Progenitor cell of endocrine pancreas (in vitro differentiated cells): ENCODE measurements at places on chromosomes 7 and 10. TPM values are rescaled to one million over a fixed set of nuclear protein-coding genes. Genes with fewer than 3 reads are reported as not detected.

- H3K27me3 ChIP-seq = peaks cover 21% of the 10 kb centered on the region
- H3K36me3 ChIP-seq = no peaks in the 10 kb centered on the region
- peak overlapping the region; percentile 96 for H3K27ac ChIP-seq
- DNase-seq = no peak
- peaks cover 26% of the 10 kb centered on the region for H3K4me1 ChIP-seq
- H3K4me3 ChIP-seq = peak overlapping the region; percentile 94
Observed at GRCh38 chr10:95289003-95289920, 1.5 kb downstream of the PDLIM1 start.

The PRKCQ gene
- 5.6 and 6.1 TPM in 2 replicates for total RNA-seq

DNA sequence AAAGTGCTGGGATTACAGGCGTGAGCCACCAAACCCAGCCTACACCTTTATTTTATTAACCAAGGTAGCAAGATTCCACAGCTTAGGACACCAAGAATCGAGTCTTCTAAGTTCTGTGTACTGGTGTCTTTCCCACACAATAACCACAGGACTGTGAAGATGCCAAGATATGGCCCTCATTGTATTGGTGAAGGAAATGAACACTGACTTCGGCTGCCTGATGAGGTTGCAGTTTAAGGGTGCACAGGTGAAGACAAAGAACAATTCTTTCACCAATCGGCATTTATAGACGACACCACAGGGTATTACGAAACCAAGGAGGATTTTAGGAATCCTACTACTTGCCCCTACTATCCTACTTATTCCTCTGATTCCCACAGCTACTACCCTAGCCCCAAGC lies 47.5 kb upstream of the SVOPL start:
- peaks cover 12% of the 10 kb centered on the region for H3K27me3 ChIP-seq
- no peak overlapping the region for H3K4me3 ChIP-seq
- no peak for DNase-seq
- H3K27ac ChIP-seq = no peak overlapping the region

DNA sequence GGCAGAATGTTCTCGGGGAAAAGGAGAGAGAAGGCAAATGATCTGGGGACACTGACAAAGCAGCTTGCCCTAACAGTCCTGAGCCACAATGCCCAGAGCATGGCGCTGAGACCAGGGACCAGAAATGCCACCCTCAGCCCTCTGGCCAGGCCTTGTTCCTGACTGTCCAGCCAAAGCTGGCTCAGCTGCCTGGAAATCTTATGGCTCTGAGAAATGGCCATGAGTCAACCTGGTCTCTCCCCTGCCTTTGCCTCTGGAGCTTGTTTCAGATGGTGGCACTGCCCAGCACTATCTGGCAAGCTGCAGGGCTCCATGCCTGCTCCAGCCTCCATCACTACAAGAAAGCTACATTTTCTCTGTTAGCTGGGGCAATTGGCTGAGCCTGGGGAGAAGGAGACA lies 90.5 kb upstream of the PLXNA4 start:
- H3K27me3 ChIP-seq = no peaks in the 10 kb centered on the region
- no peak for DNase-seq
- no peaks in the 10 kb centered on the region for H3K4me1 ChIP-seq
- H3K27ac ChIP-seq = no peak overlapping the region
